Stimulated activated CD4-positive, alpha-beta T cell treated with anti-CD3 and anti-CD28 coated beads, Interleukin-12 subunit alpha, Interleukin-12 subunit beta, amount 100 ng/mL, for 48 hours (primary cell): ENCODE measurements at places on chromosomes 16 and 17.
A peak's percentile ranks its signal among the peaks of the same experiment; 100 is the strongest.

GRCh38 chr17:77556383-77557061, 402.0 kb upstream of the TNRC6C start:
- no peak for DNase-seq

GRCh38 chr16:85252461-85252860, 140.2 kb upstream of the CIBAR2 start:
- no peak for DNase-seq

GRCh38 chr16:8727131-8727806, 52.9 kb downstream of the ABAT start:
- no peak for DNase-seq

DNA sequence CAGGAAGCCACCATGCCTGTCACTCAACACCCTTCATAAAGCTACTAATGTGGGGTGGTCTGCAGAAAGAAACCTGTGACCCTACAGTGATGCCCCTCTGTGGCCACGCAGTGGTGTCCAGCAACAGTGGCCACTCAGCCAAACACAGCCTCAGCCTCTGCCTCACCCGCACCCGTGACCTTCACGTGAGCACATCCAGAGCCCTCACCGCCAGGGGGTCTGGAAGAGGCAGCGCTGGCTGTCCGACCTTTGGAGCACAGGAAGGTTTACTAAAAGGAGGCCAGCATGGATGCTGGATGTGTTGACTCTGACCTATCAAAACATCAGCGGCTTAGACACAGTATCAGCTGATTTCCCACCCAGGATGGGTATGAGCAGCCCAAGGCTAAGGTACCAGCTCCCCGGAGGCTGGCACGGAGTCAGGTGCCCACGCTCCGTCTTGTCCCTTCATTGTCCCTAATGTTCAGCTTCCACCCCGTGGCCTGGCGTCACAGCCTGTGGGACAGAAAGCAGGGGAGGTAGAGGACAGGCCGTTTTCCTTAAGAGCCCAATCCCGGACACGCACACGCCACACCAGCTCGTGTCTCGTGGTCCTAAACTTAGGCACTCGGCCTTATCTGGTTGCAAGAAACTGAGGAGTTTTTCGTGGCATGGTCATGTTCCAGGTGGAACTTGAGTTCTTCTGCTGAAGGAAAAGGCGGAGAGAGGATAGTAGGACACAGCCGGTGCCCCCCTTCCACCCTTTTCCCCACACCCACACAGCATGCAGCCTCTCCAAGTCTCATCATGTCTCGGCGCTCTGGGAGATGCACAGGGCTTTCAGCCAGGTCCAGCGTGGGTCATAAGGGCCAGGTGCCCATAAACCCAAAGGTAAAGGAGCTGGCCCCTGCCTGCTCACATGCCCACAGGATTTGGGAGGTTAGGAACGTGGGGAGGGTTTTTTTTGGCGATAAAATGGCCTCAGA, 49.7 kb upstream of the ENDOV start:
- DNase-seq: no peak

DNA sequence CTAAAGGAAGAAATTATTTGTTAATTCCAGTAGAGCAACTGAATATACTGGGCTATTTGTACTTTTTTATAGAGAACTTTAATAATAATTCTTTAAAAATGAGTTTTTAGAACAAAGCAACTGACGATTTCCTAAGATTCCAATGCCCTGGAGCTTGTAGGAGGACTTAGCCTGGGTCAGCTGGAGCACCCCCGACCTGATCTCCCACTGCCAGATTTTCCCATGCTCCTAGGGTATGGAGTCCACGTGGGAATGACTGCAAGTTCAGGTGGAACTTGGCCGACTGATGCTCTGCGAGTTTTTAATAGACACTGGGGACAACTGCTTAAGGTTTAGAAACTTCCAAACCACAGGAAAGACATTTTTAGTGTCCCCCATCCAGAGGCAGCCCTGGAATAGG, 25.5 kb upstream of the CACNG5 start:
- DNase-seq: no peak

- peak; percentile 79 for DNase-seq
These were observed at the start of gene LDAF1 for GRCh38 chr16:21158208-21159110. Gene LDAF1, plus strand, starts transcription at chr16:21158674. Its CDS starts 2,509 bp downstream, at chr16:21161183.

DNA sequence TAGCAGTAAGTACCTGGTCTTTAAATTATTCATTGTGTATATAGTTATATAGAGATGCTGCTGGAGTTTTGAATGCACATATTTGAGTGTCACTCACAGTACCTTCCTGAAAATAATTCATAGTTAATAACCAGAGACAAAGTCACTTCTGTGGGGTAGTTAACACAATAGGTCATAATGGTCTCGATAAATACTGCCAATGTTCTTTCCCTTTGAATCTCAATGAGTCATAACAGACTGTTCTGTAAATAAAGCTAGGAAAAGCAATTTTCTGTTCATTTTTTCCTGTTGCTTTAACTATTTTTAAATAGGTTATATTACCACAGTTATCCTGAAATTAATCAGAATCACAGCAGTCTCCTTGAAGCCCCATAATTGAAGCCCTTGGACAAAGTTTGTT, 87.2 kb downstream of the MAP2K4 start:
- DNase-seq: no peak

DNA sequence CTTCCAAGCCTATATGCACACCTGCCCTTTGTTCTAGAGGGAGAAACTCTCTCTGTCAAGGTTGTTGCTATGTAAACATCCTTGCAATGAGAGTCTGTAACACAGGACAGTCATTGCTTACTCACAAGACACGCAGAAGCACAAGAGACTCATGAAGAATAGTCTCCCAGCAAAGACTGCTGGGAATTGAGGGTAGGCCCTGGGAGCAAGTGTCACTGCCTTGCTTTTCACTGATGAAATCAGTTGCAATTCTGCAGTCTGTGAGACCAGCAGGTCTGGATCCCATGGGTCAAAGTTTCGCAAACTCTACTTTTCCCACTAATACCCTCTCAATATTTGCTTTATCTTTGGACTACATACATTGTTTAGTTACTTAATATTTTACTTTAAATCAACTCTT, 177.4 kb downstream of the FTO start:
- DNase-seq: no peak

DNA sequence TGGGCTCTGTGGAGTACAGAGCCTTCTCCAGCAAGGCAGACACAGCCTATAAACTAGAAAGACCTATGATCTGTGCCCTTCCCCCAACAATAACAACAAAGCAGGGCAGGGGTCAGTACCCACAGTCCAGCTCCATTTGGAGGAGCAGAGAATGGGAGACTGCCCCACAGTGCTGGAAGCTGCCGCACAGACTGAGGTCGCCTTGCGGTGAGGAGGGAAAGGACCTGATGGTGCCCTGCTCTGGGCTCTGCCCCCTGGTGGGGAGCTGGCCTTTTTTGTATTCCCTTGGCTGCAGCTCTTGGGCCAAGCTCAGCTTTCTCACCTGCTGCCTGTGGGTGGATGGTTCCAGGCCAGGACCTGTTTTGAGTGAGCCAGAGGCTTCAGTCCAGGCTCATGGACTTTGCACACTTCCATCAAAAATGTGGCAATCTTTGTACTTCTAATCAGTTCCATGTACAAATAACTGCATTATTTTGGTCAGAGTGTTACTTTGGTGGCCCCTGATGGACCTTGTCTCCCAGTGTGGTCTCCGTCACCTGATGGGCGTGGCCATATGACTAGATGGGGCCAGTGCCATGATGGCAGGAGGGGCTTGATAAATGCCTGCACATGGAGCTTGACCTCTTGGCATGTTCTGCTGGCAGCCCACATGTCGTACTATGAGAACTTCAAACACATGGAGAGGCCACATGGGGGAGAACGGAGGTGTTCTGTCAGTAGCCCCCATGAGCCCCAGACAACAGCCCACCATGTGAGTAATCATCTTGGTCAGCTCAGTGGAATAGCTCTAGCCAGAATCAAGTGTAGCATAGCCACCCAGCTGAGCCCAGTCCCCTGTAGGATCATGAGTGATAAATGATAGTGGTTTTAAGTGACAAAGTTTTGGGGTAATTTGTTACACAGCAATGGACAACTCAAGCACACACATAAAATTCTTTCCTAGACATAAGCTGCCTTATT, 24.2 kb downstream of the B9D1 start:
- peak; percentile 40 for DNase-seq

GRCh38 chr17:1834380-1835149, 4.8 kb downstream of the RPA1 start:
- DNase-seq: peak; percentile 42

DNA sequence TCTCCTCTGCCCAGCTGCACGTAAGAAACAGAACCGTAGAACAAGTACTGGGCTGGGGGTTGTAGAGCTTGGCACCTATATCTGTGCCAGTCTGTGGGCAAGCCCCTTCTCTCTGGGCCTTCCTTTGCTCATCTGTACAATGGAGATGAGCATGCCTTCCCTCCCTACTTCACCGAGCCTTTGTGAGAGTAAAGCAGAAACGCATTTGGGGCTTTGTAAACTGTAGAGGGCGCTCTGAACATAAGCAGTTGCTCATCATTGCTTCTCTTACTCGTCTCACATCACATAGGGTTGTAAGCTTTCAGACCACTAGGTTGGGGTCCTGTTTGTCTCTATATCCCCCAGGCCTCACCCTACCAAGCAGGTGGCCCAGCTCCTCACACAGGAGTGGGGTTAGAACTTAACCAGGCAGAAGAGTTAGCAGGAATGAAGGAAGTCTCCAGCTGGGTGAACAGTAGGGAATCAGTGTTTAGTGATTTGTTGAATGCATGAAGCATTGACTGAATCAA, 15.1 kb downstream of the SAMD14 start:
- no peak for DNase-seq

DNA sequence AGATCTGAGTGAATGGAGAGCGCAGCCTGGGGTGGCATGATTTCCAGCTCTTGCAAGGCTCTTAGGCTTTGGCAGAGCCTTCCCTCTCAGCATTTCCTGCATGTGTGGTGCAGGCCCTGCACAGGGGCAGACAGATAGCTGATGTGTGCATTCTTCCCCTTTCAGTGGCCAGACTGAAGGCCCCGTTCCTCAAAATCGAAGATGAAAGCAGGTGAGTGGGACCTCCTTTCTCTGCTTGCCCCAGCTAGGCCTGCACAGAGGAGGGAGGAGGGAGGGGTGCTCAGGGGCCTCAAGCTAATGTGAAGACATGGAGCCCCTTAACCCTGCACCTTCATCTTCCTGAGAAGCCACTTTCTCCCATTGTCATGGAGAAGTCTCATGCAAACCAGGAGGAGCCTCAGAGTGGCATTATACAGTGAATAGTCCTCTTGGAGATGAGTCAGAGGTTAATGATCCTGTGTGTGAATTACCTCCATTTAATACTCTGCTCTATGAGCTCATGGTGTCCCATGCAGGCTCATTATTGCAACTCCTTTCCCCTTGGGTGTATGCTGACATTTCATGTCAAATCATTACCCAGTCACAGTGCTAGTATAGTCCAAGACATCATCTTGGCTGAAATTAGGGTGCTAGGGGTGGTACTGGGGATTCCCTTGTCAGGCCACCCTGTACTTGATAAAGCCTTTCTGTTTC, 20.4 kb upstream of the ADAM11 start:
- DNase-seq: no peak

GRCh38 chr16:57022445-57022844, 33.1 kb downstream of the NLRC5 start:
- DNase-seq: no peak

GRCh38 chr17:76579281-76579680, 6.4 kb downstream of the ST6GALNAC2 start:
- DNase-seq: no peak

DNA sequence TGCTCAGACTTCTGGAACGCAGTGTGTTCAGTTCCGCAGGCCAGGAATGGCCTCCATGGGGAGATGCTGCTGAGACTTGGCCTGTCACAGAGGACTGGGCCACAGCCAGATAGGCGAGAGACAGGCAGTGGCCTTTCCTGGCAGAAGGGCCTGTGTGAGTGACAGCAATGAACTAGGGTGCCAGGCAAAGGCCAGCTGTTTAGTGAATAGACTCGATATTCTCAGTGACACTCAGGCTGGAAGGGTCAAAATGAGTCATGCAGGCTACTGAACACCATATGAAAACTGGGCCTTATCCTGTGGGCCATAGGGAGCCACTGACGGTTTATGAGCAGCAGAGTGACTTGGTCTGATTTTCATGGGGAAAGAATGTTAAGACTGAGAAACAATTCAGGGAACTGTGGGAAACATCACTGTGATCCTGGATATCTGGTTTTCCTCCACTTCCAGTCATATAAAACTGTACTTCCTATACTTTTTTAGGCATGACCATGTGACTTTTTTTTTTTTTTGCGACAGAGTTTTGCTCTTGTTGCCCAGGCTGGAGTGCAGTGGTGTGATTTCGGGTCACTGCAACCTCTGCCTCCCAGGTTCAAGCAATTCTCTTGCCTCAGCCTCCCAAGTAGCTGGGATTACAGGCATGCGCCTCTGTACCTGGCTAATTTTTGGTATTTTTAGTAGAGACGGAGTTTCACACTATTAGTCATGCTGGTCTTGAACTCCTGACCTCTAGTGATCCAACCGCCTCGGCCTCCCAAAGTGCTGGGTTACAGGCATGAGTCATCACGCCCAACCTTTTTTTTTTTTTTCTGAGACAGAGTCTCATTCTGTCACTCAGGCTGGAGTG, 5.2 kb upstream of the NUBP1 start:
- peak; percentile 60 for DNase-seq

DNA sequence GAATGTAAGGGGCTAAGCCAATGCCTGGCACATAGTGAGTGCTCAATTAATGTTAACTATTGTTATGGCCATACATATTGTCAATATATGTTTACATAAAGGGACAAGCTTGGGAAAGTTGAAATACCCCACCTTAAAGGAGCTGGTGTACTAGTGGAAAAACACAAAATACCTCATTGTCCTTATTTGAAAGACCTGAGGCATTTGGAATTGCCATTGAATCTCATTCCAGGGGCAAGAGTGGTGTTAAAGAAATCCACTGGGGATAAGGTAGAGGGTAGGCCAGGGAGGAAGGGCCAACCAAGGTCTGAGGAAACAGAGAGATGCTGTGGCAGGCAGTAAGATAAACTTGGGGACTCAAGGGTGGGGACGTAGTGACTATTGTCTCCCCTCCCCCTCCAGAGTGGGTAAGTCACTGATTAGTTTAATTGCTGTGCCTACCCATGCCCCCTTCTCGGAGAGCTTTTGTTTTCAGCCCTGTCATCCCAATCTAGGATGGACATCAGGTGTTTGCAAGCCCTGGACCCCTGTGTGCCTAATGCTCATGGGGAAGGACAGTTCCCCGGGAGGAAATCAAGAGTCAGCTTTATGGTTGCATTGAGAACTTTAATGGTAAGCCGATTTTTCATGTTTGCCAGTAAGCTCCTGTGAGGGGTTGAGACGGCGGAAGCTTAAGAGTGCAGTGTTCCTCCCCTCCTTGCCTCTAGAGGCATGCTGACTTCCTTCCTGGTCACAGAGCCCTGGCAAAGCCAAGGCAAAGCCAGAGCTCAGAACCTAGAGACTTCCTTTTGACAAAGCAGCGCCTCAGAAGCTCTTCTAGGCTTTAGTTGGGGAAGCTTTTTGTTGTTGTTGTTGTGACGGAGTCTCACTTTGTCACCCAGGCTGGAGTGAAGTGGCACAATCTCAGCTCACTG, 2.5 kb upstream of the HEATR9 start:
- DNase-seq: no peak

- no peak for DNase-seq
These were observed 10.1 kb downstream of the AFMID start for GRCh38 chr17:78197147-78197832.

DNA sequence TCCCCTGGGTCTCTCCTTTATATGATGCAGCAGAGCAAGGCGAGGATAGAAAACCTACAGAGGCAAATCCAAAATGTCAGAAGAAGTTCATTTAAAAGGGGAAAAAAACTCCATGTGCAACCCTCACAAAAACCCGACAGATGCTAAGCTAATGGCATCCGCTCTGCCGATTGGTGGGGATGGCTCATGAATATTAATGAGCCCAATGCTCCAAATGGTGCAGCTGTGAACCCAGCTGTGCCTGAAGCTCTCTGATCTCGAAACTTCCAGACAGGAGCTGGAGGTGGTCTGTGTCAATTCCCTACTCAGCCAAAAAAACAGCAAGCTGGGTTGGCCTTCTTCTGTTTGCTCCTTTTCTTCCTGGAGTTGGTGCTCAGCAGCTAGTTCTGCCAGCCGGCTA, 15.5 kb downstream of the SNX11 start:
- no peak for DNase-seq
